Right ventricle myocardium superior (tissue), 1 donor: ENCODE measurements at places on chromosomes 11 and 22.

DNA sequence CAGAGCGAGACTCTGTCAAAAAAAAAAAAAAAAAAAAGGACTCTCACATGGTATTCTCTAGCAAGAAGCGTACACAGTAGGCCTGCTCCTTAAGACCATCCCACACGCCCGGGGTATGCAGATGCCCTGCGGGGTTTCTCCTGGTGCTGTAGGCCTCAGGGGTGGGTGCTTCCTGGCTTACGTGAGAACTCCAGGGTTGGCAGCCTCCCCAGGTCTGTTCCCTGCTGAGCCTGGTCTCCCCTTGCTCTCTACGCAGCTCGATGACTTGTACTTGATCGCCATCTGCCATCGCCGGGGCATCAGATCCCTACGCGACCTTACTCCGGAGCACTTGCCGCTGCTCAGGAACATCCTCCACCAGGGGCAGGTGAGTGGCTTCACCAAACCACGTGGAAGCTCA is 12.4 kb upstream of the ST3GAL4 start:
- DNase-seq, result peak; percentile 26

DNA sequence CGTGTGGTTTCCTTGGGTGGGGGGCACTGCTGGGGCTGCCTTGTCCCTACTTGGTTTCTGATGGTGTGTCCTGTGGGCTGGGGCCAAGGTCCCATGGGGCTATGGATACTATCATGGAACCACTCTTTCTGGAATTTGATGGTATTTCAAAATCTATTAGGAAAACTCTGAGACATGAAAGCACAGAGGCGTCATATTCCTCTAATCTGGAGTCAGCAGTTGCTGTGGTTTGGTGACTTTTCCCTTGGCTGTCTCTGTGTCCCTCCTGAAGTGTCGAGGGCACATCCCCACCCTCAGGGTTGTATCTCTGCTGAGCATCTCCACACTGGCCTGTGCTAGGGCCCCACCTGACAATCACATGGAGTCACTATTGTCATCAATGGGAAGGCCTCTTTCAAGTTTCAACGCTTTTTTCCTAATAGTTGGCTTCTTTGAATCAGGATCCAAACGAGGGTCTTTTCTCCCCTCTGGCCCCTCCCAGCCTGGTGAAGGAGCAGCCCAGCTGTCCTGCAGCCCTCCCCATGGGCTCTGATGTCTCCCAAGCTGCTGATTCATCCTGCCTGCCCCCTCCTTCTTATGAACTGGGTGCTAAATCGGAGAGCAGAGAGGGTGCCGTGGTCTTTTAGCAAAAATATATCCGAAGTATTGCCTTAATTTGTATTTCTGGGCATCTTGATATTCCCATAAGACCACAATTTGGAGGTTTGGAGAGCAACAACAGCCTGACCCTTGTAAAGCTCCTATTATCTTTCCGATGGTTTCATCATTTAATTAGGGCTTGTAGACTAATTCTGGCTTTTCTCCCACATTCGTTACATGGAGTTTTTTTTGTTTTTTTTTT is 38.5 kb downstream of the MED15 start:
- no peak for DNase-seq

- DNase-seq, result no peak
Observed at GRCh38 chr11:44493383-44493782, 72.1 kb upstream of the CD82 start.

- DNase-seq, result peak; percentile 31
Observed at GRCh38 chr11:91804042-91804441, 420.6 kb upstream of the FAT3 start.

DNA sequence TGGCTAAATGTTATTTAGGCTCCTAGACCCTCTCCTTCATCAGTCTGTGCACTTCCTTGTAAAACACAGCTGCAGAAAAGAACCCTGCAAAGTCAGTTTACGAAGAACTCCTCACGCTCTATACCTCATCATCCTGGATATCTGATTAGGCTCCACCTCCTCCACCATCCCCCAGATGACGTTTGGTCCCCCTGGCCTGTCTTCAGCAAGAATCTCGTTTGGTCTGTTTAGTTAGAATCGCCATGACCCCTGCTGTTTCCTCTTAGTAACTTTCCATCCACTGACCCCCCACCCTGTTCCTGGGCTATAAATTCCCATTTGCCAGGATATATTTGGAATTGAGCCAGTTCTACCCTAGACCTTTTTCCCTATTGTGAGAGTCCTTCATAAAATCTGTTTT is 214.1 kb downstream of the OPCML start:
- DNase-seq, result no peak

GRCh38 chr11:28289444-28289843 is 181.3 kb downstream of the METTL15 start:
- DNase-seq, result no peak

GRCh38 chr22:17964643-17965042 is 59.7 kb downstream of the MICAL3 start:
- DNase-seq, result no peak

DNA sequence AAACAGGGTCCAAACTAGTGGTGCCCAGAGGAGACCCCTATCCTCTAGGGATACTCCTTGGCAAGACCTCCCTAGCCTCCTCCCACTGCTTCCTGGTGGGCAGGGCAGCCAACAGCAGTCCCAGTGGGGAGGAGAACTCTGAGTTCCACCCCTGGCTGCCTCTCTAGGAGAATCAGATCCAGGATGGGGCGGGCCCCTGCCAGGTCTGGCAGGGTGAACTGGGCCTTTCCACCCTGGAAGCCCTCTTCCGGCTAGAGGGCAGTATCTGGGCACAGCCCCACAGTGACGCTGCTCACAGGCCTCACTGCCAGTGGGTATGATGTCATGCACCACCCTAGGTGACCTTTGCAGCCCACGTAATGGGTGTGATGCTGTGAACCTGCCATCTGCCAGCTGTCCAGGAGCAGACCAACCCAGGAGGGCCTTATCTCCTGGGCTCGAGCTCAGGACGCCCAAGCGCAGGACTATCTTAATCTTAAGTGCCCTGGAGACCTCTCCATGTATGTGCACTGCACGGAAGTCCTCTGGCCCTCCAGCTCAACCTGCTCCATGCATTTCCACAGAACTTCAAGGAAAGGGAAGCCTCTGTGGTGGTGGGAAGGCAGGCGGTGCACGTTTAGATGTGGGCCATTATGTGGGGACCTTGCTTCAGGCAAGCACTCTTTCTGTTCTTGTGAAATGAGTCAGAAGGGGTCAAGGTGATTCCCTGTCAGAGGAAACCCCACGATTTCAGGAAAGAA is 31.8 kb upstream of the FCHSD2 start:
- peak; percentile 86 for DNase-seq

- no peak for DNase-seq
Observed at GRCh38 chr11:122360875-122361274, 244.9 kb upstream of the BLID start.

GRCh38 chr11:34067383-34068065 is 16.0 kb downstream of the CAPRIN1 start:
- no peak for DNase-seq

DNA sequence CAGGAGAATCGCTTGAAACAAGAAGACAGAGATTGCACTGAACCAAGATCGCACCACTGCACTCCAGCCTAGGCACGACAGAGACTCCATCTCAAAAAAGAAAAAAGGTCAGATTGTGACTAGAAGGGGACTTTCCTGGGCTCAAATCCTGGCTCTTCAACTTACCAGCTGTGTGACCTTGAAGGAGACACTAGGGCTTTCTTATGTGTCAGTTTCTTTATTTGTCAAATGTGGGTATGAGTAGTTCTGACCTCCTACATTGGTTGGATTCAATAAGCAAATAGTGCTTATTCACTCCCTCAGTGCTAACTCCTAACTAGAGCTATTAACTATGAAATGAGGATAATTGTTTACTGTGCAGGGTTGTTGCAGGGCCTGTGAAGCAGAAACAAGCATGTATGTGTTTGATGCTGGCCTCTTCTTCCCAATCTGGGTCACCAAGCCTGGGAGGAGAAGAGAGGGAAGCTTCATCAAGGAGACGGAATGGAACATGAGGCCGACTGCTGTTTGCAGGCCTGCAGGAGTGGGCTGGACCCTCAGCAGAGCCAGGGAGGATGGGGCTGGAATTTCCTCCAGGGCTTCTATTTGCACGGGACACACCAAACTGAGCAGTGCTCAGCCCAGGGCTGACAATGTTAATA is 22.5 kb downstream of the RHOD start:
- no peak for DNase-seq

DNA sequence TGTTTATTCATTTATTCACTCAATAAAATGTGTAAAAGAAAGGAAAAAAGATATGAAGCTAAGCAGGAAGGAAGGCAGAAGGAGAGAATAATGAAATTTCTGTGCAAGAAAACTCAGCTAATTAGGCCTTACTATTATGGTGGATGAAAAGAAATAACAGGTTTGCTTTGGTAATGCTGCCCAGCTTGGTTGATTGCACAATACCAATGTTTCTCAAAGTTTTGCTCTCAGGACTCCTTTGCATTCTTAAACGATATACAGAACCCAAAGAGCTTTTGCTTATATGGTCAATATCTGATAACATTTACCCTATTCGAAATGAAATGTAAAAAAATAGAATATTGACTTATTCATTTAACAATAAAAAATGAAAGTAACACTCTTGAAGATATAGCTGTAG is 7.3 kb upstream of the CTSC start:
- no peak for DNase-seq

DNA sequence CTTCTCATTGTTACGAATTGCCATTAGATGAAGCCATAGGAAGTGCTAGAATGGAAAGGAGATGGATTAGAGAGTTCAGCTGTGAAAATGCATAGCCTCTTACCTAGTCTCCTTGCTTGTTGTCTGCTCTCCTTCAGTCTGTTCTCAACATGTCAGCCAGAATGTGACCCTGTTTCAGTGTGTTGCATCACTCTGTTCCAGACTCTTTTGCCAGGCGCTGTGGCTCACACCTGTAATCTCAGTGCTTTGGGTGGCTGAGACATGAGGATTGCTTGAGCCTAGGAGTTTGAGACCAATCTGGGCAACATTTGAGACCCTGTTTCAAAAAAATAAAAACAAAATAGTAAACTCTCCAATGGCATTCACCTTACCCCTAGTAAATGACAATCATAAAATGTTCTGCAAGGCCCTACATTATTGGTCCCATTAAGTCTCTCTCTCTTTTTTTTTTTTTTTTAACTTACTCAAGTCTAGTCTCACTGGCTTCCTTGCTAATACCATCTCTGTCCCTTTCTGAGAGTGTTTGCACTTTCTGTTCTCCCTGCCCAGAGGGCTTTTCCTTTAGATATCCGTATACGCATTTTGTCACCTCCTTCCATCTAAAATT is 39.4 kb downstream of the CYP2R1 start:
- DNase-seq, result no peak

DNA sequence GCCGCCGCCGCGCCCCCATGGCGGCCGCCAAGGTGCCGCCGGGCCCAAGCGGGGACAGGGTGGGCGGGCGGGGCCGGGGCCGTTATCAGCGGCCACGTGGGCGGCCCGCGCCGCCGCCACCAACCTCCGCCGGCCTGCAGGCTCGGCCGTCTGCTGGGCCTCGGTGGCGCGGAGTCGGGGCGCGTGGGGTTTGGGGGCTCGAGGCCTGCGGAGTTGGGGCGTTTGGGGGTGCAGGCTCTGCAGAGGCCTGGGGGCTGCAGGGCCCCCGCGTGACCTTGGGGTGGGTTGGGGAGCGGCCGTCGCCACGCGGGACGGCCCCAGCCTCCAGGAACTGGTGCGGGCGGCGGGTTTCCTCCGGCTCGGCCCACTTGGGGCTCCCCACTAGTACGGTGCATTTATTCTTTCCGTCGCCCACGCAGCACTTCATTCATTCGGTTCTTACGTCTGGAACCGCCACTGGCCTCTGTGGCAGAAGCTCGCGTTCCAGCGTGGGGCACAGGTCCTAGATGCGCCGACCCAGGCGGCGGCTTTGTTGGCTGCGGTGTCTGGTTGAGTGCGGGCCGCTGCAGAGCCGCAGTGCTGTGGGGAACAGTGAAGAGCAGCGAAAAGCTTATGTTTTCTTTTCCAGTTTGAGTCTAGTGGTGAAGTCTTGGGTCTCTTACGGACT is 740 bp upstream of the TRMT2A start:
- peak; percentile 46 for DNase-seq

- DNase-seq, result no peak
Observed at GRCh38 chr11:131464461-131464860, 94.0 kb downstream of the NTM start.

DNA sequence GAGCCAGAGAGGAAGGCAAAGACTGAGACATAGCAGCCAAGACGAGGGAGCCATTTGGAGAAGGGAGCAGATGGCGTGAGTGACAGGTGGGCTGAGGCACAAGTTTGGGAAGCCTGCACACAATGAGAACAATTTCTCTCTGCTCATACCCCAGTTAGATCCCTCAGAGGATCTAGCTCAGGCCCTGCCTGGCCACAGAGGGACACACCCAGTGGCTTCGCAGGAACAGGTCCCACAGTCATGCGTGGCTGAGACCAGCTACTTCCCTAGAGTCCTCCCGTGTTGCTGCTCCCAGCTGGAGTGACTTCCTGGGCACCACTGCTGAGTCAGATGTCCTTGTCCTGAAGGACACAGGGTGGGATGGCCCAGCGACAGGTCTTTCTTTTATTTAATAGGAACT is 33.4 kb upstream of the LYVE1 start:
- peak; percentile 73 for DNase-seq

DNA sequence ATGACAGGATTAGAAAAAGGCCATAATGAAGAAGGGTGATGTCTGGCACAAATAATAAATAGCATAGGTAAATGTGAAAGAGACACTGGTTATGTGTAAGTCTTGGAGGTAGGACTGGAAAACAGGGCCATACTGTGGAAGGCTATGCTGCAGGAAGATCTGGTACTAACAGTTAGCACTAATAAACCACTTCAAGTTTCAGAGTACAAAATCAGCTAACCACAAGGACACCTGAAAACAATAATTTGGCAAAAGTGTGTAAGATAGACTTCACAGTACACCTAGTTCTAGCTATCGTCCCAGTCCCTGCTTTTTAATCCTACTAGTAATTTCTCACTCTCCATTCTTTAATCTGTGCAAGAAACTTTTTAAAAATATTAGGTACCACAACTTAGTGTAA is 44.3 kb downstream of the CWF19L2 start:
- no peak for DNase-seq

- DNase-seq, result peak; percentile 49
Observed at GRCh38 chr22:17853073-17853472, 78.8 kb upstream of the BID start.

DNA sequence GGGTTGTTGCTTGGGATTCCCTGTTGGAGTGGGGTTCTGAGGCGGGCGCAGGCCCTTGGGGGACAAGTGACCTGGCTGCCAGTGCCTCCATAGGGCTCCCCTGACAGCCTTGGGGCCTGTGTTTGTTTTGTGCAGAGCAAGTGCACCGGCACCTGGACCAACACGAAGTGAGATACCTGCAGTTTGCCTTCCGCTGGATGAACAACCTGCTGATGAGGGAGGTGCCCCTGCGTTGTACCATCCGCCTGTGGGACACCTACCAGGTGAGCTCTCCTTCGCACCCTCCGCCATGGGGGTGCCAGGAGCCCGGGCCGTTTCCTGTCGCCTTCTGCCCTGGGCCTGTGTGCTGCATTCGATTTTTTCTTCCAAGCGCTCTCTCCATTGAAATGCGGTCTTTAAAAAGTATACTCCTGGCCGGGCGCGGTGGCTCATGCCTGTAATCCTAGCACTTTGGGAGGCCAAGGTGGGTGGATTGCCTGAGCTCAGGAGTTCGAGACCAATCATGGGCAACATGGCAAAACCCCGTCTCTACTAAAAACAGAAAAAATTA is 274.6 kb downstream of the TBC1D22A start:
- peak; percentile 29 for DNase-seq

GRCh38 chr11:13338427-13339069 is 61.0 kb downstream of the BMAL1 start:
- no peak for DNase-seq

GRCh38 chr11:15113381-15113780 is 1.3 kb upstream of the INSC start:
- DNase-seq, result no peak
